Naive B cell (primary cell): ENCODE measurements at places on chromosomes 13 and 19. TPM values are rescaled to one million over a fixed set of nuclear protein-coding genes. Genes with fewer than 3 reads are reported as not detected.

Gene VSTM1
- polyA plus RNA-seq, result 0.89 TPM

Gene PARP4
- polyA plus RNA-seq, result 28.0 TPM

Gene IRGQ
- not detected for polyA plus RNA-seq

Gene PNMA8B
- polyA plus RNA-seq, result 0.05 TPM

Gene SYNGR4
- polyA plus RNA-seq, result not detected

Gene SHISA7
- not detected for polyA plus RNA-seq

Gene GPR12
- polyA plus RNA-seq, result not detected

Gene TDRD12
- not detected for polyA plus RNA-seq

Gene KMT2B
- polyA plus RNA-seq, result 0.35 TPM

Gene DUS3L
- 32.4 TPM for polyA plus RNA-seq

Gene ADGRE3
- polyA plus RNA-seq, result not detected

Gene C19orf67
- polyA plus RNA-seq, result not detected

Gene SOHLH2
- polyA plus RNA-seq, result not detected

Gene S1PR5
- 0.96 TPM for polyA plus RNA-seq

Gene MISP3
- polyA plus RNA-seq, result not detected

Gene PRX
- not detected for polyA plus RNA-seq

Gene SPATA13
- 8.3 TPM for polyA plus RNA-seq

Gene YJEFN3
- 0.17 TPM for polyA plus RNA-seq

Gene ZNF132
- polyA plus RNA-seq, result 3.2 TPM

Gene MEIOSIN
- polyA plus RNA-seq, result not detected

Gene TMEM238
- polyA plus RNA-seq, result 0.51 TPM

Gene B3GNT3
- polyA plus RNA-seq, result not detected

Gene SLC46A3
- 33.3 TPM for polyA plus RNA-seq

Gene CBY2
- polyA plus RNA-seq, result not detected

Gene WDR87
- polyA plus RNA-seq, result not detected

Gene LINGO3
- 6.4 TPM for polyA plus RNA-seq

Gene NCAN
- not detected for polyA plus RNA-seq

Gene RGCC
- polyA plus RNA-seq, result 3.4 TPM

Gene OR10H1
- polyA plus RNA-seq, result not detected

Gene MVB12A
- 15.9 TPM for polyA plus RNA-seq

Gene KCNJ14
- polyA plus RNA-seq, result 0.12 TPM

Gene DOCK9
- polyA plus RNA-seq, result not detected

Gene FBXW9
- 4.8 TPM for polyA plus RNA-seq

Gene FAM216B
- polyA plus RNA-seq, result not detected

Gene PDCD2L
- 13.9 TPM for polyA plus RNA-seq

Gene WDR62
- 0.25 TPM for polyA plus RNA-seq

Gene LRRC8E
- not detected for polyA plus RNA-seq

Gene HOMER3
- 0.69 TPM for polyA plus RNA-seq

Gene ZNF823
- polyA plus RNA-seq, result 2.4 TPM

Gene PODNL1
- not detected for polyA plus RNA-seq

Gene SYCN
- polyA plus RNA-seq, result not detected

Gene KLHL1
- not detected for polyA plus RNA-seq

Gene SYT3
- not detected for polyA plus RNA-seq

Gene CACNA1A
- polyA plus RNA-seq, result 1.7 TPM

Gene ZNF841
- 2.9 TPM for polyA plus RNA-seq

Gene CRTC1
- polyA plus RNA-seq, result not detected

Gene PABPC3
- not detected for polyA plus RNA-seq

Gene FFAR2
- polyA plus RNA-seq, result not detected

Gene JUND
- 46.5 TPM for polyA plus RNA-seq

Gene DNAAF3
- polyA plus RNA-seq, result not detected
